Lower lobe of right lung (tissue), 2 donors: ENCODE measurements at places on chromosomes 2 and 18. TPM values are rescaled to one million over a fixed set of nuclear protein-coding genes. Genes with fewer than 3 reads are reported as not detected.

POTEC gene
- total RNA-seq: not detected

- DNase-seq: no peak
These were observed 79.3 kb downstream of the ABI2 start for GRCh38 chr2:203407496-203407895.

DNA sequence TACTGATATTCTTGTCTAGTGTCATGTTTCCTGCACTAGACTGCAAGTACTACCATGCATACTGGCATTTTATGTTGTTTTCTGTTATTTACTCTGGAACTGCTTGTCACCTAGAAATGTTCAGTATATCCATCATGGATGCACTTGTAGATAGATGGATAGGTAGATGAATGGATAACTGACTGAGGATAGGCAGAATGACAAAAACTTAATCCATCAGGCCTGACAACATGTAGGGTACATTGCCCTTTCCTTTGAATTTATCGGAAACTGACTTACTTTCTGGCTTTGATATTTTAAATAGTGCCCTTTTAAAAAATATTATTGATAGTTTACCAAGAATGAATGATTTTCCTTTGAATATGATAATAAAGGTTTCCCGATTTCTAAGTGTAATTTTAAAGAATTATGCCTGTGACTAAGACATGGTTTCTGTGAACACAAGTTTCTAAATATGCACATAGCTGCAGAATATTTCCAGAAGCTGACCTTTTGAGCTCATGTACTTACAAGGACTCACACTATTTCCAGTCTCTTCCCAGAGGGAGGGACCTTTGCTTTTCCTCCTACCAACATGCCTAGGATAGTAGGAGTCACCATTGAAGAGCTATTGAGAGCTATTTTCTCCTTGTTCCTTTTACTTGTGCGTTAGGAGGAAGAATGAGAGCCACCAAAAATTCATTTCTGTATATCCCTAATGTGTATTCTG, 81.3 kb downstream of the ANKRD12 start:
- no peak for DNase-seq

DNA sequence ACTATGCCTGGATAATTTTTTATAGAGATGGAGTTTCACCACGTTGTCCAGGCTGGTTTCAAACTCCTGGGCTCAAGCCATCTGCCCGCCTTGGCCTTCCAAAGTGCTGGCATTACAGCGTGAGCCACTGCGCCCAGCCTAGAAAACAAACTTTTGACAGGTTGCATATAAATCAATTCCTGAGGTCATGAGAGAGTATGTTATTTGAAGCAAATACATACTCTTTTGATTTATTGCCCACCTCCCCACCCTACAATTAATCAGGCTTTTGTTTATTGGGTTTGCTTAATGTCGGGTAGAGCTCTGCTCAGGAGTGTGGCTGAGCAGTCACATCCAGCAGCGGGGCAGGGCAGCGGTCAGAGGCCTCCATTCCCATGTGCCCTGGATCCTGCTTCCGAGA, 37.9 kb upstream of the ASB1 start:
- no peak for DNase-seq

DNA sequence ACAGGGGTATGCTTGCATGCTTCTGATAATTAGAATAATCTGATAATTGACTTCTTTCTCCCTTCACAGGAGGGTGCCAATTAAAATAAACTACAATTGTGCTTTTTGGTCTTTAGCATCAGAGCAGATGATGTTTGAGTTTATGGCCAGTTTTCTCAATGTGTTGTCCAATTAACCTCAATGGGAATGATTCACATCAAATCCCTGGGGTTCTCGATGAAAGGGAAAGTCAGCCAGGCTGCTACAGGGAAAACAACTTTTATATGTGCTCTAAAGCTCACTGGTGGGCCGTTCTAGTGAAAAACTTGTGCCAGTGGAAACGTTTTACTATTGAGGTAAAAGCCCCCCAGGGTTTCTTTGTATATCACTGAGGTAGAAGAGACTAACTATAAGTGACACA, 887.3 kb upstream of the CRIM1 start:
- DNase-seq: no peak

DNA sequence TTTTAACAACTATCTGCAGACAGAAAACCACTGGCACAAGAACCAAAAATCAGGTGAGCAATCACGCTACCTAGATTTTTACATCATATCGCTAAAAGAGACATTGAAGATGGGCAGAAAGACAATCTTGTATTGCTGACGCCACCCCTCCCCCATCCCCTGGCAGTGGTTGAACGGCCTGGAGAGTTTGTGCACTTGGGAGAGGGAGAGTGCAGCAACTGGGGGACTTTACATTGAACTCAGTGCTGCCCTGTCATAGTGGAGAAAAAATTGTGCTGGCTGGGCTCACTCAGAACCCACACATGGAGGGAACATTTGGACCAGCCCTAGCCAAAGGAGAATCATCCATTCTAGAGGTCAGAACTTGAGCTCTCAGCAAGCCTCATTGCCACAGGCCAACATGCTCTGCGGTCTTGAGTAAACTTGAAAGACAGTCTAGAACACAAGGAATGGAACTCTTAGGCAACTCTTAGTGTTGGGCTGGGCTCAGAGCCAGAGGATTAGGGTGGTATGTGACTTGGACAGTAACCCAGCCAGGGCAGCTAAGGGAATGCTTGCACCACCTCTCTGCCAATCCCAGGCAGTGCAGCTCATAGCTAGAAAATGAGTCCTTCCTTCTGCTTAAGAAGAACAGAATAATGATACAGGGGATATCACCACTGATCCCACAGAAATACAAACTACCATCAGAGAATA, 220.0 kb upstream of the CYP26B1 start:
- peak; percentile 58 for DNase-seq

ANKRD29 gene
- 56.5 TPM for total RNA-seq

CAPN14 gene
- total RNA-seq: 0.15 TPM

DNA sequence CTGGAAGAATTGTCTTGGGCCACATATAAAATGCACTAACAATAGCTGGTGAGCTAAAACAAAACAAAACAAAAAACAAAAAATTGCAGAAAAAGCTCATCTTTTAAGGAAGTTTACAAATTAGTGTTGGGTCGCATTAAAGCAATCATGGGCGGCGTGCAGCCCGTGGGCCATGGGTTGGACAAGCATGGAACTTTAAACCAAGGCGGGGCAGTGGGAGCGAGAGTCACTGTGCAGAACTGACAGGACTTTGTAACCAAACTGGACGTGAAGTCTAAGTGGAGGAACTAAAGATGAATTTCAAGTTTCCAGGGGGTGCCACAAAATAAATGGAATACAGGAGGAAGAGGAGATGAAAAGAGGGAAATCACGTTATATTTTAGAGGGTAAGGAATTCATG, 80.7 kb downstream of the PSMG2 start:
- no peak for DNase-seq

LYG2 gene
- total RNA-seq: not detected

DNA sequence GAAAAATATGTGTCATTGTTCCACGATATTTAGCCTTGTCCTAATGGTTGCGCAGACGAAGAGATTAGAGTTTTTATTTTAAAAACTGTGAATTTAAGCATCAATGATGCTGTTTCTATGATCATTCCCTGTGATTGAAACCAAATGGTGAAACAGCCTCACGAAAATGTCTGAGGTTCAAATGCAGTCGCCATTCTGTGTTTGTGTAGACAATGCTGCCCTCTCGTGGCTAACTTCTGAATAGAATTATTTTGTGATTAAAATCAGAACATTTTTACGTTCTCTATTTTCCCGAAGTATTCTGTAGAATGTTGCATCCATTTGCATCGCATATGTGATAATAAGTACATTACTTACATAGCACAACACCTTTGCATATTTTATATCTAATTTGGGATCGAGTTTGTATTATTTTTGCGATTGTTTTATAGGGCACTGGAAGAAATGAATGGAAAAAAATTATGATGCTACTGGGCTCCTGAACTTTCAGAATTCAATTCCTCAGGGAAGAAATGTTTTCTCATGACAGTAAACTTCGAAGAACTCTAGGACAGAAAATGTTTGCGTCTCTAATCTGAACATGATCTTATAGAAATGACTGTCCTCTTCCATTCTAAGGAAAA, 54.8 kb upstream of the CREB1 start:
- DNase-seq: no peak

METTL5 gene
- total RNA-seq: 33.2 TPM

GPBAR1 gene
- 4.6 TPM for total RNA-seq

SPATS2L gene
- total RNA-seq: 100 TPM

IGFBP5 gene
- total RNA-seq: 145 TPM

DNA sequence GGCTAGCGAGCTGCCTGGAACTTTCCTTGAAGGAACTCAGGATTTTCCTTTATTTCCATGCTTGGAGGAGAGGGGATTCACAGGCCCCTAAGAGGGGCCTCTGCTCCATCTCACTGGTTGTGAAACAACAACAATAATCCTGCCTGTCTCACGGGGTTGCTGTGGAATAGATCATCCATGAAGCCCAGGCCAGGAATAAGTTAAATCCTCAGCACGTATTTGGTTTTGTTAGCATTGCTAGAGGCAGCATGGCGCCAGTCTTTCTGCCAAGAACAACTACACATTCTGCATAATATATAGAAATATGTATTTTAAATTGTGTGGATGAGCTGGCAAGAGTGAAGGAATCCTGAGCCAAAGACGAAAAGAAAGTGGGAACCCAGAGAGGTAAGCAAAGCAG, 80.8 kb upstream of the L3MBTL4 start:
- no peak for DNase-seq

DNA sequence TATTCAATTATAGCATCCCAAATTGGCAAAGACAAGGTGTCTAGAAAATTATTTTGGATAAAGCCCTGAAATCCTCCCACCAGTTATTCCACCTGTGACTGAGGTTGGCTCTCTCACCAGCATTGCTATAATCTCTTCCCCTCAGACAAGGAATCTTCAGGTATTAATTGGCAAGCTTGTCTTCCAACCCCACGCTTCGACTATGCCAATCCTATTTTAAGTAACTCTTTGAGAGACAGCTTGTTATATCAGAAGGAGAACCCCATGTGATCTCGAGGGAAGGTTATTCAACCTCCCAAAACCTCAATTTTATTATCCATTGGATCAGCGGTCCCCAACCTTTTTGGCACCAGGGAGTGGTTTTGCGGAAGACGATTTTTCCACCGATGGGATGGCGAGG, 54.5 kb upstream of the NEDD4L start:
- DNase-seq: no peak

GRCh38 chr2:86243272-86243671, 44.0 kb downstream of the MRPL35 start:
- no peak for DNase-seq

- DNase-seq: no peak
These were observed 80.1 kb upstream of the MAP3K20 start for GRCh38 chr2:172995323-172996244.
